Fibroblast of the aortic adventitia (primary cell): ENCODE measurements at places on chromosomes 2 and 18.

- DNase-seq: peak; percentile 13
Measured at GRCh38 chr2:115165529-115166109, 723.2 kb downstream of the DPP10 start.

GRCh38 chr2:172929644-172930043, 146.0 kb upstream of the MAP3K20 start:
- DNase-seq: peak; percentile 16

DNA sequence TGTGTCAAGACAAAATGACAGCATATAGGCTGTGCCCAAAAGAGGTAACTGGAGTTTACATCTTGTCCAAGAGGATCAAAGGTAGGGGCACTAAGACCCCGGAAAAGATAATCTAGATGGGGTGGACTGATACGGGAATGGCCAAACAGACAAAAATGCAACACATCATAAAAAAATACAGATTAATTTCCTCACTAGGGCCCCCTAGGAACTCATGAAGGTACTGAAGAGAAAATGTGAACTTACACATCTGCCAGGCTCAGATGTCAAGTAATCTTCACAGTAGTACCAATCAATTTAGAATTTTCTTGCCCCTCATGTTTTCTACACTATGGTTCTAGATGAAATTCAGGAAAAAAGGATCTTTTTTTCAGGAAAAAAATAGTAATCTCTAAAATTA, 115.6 kb upstream of the REG3A start:
- DNase-seq: no peak

DNA sequence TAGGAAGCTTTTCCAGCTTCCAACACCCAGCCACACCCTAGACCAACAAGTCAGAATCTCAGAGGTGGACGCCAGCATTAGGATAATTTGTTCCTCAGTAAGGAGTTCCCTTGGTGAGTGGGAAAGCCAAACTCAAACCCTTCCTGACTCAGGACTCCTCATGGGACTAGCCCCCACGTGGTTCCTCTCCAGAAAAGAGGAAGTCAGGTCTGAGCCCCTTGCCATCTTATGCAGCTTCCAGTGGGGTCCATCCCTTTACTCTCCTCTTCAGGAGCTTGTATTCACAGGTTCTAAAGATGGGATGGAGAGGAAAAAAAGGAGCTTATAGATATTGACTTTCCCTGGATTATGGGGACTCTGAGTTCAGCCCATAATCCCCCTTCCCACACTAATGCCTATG, 14.8 kb upstream of the NOTO start:
- DNase-seq: no peak

- DNase-seq: no peak
Measured at GRCh38 chr2:165913636-165914035, 39.9 kb downstream of the TTC21B start.
